Right forelimb (tissue), 1 donor: ENCODE measurements at places on chromosomes 5 and 9.
A peak's percentile ranks its signal among the peaks of the same experiment; 100 is the strongest.

DNA sequence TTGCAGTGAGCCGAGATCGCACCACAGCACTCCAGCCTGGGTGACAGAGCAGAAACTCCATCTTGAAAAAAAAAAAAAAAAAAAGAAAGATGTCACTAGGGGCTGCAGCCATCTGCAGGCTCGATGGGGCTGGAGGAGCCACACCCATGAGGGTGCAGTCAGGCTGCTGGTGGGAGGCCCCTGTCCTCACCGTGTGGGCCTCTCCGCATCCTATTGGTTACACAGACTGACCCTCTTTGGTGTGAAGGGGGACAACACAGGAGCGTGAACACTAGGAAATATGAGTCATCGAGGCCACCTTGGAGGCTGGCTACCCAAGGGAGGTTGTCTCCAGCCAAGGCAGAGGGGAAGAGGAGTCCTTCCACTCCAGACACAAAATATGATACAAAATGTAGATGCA lies 14.0 kb upstream of the FAM193B start:
- DNase-seq, result no peak

DNA sequence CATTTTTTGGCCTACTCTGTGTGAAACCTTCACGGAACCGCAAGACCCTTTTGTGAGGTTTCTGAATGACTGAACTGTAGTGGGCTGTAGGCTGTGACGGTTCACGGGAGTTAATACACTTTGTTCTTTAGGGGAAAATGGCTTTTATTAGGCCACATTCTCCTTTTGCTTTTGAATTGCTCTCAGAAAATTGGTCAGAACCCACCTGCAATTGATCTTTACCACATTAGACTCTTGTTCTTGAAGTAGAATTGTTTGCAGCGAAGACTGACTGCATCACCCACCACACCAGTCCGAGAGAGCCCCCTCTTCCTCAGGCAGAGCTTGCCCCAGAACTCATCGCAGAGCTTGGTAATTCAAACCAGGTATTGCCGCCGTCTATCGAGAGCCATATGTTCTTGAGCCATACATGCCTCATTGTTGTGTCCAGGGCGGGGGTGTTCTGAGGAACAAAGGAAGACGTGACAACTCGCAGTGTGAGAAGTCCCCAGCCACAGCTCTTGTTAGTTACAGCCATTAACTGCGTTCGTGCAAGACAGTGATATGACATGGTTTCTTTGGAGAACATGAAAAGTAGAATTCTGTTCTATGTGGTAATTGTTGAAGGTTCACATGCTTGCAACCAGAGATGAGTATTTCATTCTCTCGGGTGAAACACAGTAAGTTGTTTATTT lies 166.4 kb upstream of the OTULINL start:
- no peak for DNase-seq

DNA sequence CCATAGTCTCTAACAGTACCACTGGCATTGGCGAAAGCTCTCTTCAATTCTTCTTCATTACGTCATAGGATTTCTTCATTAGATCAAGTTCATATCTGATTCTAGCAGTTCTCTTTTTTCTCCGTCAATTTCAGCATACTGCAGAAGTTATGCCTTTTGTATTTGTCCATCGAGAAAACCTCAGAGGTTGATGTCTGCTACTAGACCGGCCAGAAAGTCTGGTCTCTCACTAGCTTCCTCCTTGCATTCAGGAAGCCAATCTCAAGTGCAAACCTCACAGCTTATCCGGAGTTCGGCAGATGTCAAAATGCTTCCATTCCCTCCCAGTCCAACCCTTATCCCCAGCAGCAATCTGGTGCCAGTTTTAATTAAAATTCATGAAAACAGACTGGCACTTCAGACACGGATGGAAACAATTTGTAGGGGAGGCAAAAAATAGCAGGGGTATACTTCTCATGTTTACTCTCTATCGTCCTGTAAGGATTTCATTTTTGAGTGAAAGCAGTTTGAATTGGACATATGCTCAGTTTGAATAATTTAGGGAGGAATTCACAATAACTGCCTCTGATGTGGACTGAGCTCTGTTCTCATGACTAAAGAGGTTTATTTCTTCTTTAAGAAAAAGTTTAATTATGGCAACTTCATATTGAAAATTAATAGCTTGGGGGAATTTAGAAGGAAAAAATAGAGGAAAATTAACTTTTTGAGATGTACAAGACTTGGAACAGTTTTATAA lies 56.4 kb upstream of the TMC1 start:
- no peak for DNase-seq

- no peak for DNase-seq
Observed at GRCh38 chr5:43000111-43000840, 39.8 kb downstream of the ANXA2R start.

GRCh38 chr5:150263801-150264621 lies 25.6 kb downstream of the CAMK2A start:
- DNase-seq, result peak; percentile 61

GRCh38 chr9:92094655-92095054 lies 20.6 kb downstream of the SPTLC1 start:
- DNase-seq, result no peak

- DNase-seq, result no peak
Observed at GRCh38 chr5:76547242-76547890, 75.8 kb downstream of the F2RL2 start.

GRCh38 chr9:134435550-134436378 lies 109.5 kb downstream of the RXRA start:
- DNase-seq, result no peak

GRCh38 chr5:35404701-35405100 lies 174.4 kb upstream of the PRLR start:
- no peak for DNase-seq

- no peak for DNase-seq
Observed at GRCh38 chr9:6942406-6942805, 184.6 kb downstream of the KDM4C start.

GRCh38 chr9:100087218-100087617 lies 11.6 kb downstream of the ERP44 start:
- no peak for DNase-seq

- DNase-seq, result no peak
Observed at GRCh38 chr5:78295035-78295961, 800 bp upstream of the AP3B1 start.

DNA sequence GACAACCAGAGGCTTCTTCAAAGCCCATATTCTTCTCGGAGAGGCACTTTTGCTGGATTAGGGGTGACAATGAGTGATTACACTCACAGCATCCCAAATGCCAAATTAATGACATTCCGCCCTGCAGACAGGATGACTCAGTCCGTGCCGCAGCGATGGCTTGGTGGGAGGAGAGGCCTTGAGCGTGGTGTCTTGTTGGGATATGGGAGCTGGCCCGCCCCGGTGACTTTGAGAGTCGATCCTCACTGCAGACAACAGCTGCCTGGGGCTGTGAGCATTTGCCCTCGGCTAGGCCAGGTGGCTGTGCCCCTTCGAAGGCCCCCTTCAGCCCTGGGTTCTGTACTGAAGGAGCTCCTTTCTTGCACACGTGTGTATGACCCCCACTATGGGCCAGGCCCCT lies 29.8 kb downstream of the OLFM1 start:
- no peak for DNase-seq

GRCh38 chr9:91208837-91209236 lies 152.9 kb downstream of the AUH start:
- DNase-seq, result no peak

GRCh38 chr5:32331217-32331934 lies 18.6 kb upstream of the MTMR12 start:
- no peak for DNase-seq

DNA sequence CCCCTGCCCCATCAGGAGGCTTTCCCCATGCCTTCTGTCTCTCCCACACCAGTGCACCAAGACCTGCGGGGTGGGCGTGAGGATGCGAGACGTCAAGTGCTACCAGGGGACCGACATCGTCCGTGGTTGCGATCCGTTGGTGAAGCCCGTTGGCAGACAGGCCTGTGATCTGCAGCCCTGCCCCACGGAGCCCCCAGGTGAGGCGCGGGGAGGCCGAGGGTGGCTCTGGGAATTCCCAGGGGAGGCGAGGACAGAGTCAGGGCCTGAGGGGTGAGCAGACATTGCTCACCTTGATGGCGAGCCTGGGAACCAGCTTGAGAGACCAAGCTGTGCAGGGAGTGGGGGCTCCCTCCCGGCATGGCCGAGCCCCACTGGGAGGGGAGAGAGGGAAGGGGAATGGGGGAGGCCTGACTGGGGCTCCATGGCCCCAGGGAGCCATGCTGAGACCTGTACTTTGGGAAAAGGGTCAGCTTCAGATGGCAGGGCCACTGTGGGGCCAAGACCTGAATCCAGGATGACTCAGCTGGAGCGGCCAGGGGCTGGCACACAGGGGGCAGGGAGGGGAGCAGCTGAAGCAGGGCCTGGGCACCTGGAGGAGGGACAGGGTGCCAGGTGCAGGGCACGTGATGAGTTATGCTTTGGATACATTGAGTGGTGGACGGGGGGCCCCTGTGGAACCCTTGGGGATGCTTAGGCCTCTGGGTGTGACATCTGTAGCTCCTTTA lies 35.2 kb downstream of the FAM163B start:
- DNase-seq, result no peak

GRCh38 chr5:54206580-54207229 lies 103.7 kb downstream of the ARL15 start:
- no peak for DNase-seq

DNA sequence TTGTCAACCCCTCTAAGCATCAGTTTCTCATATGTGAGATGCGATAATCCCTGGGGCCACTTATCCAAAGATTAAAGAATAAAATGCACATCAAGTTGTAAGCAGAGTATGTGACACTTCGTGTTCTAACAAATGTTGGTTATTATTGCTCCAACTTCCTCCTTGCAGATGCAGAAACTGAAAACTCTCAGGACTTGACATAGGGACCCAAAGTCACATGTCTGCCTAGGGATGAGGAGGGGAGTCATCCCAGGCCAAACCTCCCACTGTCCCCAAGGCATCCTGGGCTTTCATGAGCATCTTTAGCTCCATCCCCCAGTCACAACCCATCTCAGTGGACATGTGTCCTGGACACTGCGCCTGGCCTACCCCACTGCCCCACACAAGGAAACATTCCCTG lies 27.5 kb upstream of the SYK start:
- DNase-seq, result no peak
